ENCODE measurements at places on chromosomes 1 and 21.
A peak's percentile ranks its signal among the peaks of the same experiment; 100 is the strongest.

- no peak for DNase-seq
Observed at GRCh38 chr1:221698579-221699349, 43.1 kb downstream of the DUSP10 start.

DNA sequence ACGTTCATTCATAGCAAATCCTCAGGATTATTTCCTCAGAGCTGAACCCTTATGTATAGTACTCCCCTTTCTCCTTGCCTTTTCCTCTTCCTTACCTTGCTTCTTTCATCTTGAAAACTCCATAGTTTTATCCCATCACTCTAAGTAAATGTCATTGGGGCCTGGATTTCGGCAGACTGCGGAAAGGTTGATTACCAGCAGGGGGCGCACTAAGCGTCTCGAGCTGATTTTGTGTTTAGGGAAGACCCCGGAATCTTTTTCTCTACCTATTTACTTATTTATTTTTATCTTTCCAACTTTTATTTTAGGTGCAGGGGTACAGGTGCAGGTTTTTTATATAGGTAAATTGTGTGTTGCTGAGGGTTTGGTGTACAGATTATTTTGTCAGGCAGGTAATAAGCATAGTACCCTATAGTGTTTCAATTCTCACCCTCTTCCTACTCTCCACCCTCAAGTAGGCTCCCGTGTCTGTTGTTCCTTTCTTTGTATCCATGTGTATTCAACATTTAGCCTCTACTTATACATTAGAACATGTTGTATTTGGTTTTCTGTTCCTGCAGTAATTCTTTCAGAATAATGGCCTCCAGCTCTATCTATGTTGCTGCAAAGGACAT lies 11.4 kb upstream of the MTARC1 start:
- DNase-seq = peak; percentile 14

DNA sequence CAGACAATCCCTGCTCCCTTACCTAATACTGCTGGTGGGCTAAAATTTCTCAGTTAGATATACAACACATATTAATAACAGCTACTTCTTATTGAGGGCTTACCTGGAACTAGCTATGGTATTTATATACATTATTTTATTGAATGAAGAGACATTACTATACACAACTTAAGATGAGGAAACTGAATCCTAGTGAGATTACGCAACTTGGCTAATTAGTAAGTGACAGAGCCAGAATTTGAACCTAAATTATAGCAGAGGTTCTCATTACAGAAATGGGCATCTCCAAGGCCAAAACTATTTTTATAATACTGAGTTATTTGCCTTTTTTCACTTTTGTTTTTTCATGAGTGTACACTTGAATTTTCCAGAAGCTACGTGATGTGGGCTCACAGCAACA lies 44.5 kb upstream of the SMYD2 start:
- DNase-seq = no peak

GRCh38 chr1:204475656-204476432 lies 18.8 kb downstream of the PIK3C2B start:
- DNase-seq = peak; percentile 34

GRCh38 chr1:207962716-207963426 lies 51.9 kb upstream of the CD34 start:
- peak; percentile 35 for DNase-seq
